ENCODE measurements at places on chromosomes 2 and 18.

- DNase-seq: no peak
Measured at GRCh38 chr2:241340631-241341163, 15.4 kb upstream of the FARP2 start.

GRCh38 chr2:216507220-216508160, 8.8 kb downstream of the RPL37A start:
- no peak for DNase-seq

DNA sequence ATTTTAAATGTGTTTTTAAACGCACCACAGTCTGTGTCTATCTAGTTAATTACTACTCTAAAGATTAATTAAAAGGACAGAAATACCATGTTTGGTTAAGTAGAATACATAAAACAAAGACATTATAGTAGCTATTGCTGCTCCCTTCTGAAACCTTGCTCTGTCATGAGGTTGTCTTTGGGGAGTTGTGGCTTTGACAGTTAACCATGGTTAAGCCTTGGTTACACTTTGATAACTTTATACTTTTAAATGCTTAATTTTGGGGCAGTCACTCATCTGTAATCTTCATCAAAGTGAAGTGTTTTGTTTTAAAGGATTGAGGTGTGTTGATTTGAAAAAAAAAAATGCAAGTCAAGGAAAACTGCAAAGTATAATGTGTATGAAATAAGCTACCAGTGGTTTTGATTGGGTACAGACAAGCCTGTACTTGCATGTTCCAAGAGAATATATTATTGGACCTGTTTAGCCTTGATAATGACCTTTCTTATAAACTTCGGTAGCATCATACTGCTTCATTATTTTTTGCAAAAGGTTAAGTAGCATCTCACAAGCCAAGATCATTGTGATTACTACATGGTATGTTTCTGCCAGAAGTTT, 29.8 kb upstream of the TBR1 start:
- no peak for DNase-seq

DNA sequence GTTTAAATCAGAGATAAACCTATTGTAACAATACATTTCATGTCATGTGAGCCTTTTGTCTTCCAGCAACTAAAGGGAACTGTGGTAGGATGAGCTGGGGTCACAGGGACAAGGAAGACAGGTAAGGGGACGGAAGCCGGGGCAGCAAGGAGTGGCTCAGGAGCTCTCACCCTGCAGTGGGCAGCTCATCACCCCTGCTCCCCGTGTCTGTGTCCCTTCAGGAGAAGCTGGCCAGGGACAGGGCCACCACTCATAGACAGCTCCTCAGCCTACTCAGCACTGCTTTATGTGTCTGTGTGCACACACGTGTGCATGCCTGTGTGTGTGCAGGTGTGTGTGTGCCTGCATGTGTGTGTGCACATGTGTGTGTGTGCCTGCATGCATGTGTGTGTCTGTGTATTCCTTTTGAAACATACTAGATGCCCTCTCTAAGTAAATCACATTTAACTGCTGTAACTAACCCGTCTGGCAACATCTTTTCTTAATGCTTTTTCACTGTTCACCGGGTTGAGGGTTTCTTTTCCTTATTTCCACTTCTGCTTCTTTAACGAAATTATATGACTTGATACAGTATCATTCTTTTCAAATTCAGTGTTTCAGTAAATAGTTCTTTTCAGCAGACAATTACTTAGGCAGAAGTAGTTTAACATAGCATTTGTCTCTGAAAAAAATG, 44.2 kb downstream of the LRRFIP1 start:
- no peak for DNase-seq

DNA sequence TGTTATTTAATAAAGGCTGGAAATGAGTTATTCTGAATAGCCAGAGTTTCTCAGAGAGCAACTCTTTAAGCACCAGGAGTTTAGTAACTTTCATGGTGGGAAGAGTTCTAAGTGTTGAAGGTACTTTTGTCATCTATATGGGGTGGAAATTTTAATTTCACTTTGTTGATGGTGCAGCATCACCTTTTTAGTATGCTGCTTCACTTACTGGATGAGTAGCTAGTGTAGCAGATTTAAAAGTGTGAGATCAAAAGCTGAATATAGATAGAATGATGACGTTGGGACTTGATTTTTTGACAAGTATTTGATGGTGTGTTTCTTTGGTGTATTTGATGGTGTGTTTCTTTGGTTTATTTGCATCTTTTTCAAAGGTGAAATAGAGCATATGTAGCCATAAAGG, 47.3 kb downstream of the MAP4K4 start:
- DNase-seq: no peak

- DNase-seq: no peak
Measured at GRCh38 chr2:168706806-168707205, 95.6 kb upstream of the NOSTRIN start.

Data from stimulated activated CD8-positive, alpha-beta memory T cell treated with anti-CD3 and anti-CD28 coated beads, Interleukin-4, amount 100 ng/mL, for 1 hour (primary cell).